ENCODE measurements at places on chromosomes 16 and 17.

DNA sequence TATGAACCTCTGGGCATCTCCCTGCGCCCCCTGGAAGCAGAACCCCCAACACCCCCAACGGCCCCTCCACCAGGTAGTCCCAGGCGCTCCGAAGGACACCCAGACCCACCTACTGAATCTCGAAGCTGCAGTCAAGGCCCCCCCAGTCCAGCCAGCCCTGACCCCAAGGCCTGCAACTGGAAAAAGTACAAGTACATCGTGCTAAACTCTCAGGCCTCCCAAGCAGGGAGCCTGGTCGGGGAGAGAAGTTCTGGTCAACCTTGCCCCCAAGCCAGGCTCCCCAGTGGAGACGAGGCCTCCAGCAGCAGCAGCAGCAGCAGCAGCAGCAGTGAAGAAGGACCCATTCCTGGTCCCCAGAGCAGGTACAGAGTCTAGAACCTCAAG is 1.5 kb downstream of the BCL6B start:
- no peak for DNase-seq

- no peak for DNase-seq
Observed at GRCh38 chr17:33241390-33241789, 51.7 kb downstream of the ASIC2 start.

DNA sequence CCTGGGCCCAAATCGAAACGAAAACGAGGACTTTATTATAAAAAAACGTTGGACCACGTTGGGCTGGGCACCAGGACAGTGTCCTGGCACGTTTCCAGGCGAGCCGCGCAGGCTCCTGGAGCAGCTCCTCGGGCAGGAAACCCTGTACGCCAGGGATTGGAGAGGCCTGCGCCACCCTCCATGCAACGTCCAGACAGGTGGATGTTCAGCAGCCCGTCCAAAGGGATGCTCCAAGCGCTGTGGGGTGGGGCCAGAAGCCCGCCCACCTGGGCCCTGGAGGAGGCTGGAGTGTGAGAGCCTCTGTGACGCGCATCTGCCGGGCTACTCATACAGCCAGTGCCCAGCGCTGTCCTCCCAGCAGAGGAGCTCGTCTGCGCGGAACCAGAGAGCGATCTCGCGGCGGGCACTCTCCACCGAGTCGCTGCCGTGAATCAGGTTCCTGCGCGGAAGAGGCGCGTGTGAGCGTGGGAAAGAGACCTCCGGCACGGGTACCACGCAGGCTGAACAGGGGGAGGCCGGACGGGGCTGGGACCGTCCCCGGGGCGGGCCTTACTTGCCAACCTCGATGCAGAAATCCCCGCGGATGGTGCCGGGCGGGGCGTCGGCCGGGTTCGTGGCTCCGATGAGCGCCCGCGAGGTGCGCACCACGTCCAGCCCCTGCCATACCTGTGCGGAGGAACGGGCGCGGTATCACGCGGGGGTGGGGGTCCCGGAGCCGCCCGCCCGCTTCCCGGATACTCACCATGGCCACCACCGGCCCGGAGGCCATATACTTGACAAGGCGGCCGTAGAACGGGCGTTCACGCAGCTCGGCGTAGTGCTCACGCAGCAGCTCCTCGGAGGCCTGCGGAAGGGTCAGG is 785 bp downstream of the NME3 start:
- DNase-seq: peak; percentile 54

DNA sequence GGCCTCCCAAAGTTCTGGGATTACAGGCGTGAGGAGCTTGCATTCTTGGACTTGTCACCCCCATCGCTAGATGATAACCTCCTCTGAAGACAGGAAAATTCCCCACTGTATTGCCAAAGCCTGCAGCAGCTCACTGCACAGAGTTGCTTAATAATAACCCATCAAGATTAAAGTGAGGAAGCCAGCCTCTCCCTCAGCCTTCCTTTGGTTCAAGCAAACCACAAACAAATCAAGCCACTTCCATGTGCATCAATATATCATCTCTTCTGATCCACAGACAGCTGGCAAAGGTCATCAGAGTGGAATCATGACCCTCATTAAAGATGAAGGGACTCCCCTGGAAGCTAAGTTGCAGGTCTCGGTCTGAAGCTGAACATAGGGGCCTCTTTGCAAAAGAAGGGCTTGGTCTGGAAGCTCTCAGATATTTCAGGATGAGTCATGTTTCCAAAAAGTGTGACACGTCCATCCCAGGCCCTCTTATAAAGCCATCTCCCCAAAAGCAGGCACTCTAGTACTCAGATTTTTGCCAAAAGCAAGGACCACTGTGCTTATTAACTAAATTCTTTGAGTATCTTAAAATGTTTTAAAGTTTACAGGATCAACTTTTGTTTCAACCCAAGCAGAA is 4.8 kb downstream of the EMP2 start:
- peak; percentile 21 for DNase-seq

- no peak for DNase-seq
Observed at GRCh38 chr17:77879896-77880280, 78.6 kb upstream of the TNRC6C start.

- peak; percentile 47 for DNase-seq
Observed at GRCh38 chr16:88782454-88783390, 2.3 kb downstream of the PIEZO1 start.

- peak; percentile 71 for DNase-seq
Observed at GRCh38 chr17:20091174-20092029, 82.2 kb downstream of the SPECC1 start.

DNA sequence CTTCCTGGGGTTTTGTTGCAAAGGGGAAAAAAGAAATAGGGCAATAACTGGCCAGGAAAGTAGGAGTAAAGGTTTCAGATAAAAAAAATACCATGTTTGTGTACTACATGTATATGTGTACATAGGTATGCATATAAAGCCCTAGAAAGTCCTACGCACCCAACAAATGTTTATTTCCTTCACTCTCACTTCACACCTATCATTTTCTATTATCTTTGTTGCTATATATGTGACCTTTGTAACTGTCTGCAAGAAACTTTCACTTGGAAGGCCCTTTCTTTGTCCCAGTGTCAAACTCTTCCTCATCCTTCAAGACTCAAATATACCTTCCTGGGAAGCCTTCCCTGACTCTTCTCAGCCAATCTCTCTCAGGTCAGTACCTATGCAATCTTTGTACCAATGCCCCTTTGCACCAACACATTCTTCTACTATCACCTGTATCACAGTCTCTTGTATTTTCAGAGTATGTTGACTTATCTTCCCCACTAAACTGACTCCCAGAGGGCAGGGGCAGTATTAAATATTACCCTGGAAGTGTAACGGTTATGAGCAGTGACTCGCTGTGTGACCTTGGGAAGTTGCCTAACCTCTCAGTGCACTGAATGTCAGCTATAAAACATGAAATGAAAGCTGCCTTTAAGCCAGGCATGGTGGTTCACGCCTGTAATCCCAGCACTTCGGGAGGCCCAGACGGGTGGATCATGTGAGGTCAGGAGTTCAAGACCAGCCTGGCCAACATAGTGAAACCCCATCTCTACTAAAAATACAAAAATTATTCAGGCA is 6.5 kb downstream of the XPO6 start:
- DNase-seq: no peak

- DNase-seq: peak; percentile 6
Observed at GRCh38 chr17:38703742-38704605, 1.1 kb upstream of the MLLT6 start.

- DNase-seq: no peak
Observed at GRCh38 chr17:67030641-67031040, 13.7 kb upstream of the CACNG1 start.

DNA sequence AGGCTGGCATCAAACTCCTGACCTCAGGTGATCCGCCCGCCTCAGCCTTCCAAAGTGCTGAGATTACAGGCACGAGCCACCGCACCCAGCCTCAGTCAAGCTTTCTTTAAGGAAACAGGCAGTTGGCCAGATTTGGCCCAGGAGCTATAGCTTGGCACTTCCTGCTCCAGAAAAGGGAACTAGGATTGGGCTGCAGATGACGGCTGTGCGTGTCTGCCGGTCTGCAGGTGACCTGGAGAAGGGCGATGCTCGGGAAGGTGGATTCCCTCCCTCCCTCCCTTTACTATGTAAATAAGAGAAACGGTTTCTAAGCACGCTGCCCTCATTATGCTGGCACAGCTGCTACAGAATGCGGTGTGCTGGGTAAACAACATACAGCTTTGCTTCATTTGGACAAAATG is 215.9 kb downstream of the RPTOR start:
- DNase-seq: peak; percentile 20
